Stimulated activated CD4-positive, alpha-beta T cell treated with anti-CD3 and anti-CD28 coated beads, Interleukin-1b, Interleukin-23, amount 100 ng/mL, for 4 hours (primary cell): ENCODE measurements at places on chromosomes 1 and 21.

DNA sequence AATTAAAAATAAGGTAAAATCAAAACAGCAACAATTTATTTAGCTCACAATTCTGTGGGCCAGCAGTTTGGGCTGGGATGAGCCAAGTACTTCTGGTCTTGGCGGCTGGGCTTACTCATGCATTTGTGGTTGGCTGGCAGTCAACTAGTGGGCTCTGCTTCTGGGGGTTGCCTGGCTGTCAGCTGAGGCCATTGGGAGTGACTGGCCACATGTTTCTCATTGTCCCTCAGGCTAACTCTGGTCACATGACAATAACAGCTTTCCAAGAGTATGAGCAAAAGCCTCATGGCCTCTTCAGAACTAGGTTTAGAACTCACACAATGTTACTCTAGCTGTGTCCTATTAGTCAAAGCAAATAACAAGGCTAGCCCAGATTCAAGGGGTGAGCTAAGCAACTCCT, 15.6 kb upstream of the CHIA start:
- no peak for DNase-seq

GRCh38 chr1:174786760-174787159, 213.0 kb upstream of the CACYBP start:
- DNase-seq = no peak

DNA sequence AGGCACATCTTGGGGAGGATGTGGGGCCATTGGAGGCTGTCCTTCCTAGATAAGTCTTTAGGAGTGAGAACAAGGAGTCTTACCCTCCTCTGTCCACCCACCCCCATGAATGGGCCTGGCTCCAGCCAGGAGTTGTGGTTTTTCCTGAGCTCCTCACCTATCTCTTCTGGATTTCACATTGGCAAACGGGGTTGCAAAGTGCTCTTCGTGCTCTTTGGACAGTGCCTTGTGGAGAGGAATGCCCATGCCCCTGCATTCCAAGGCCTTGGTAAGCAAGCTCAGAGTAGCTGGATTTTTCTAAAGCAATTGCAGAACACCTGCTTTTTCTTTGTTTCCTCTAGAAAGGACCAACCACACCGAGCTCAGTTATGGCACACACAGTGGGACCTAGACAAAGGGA, 152.1 kb upstream of the CAMK1G start:
- DNase-seq = no peak

DNA sequence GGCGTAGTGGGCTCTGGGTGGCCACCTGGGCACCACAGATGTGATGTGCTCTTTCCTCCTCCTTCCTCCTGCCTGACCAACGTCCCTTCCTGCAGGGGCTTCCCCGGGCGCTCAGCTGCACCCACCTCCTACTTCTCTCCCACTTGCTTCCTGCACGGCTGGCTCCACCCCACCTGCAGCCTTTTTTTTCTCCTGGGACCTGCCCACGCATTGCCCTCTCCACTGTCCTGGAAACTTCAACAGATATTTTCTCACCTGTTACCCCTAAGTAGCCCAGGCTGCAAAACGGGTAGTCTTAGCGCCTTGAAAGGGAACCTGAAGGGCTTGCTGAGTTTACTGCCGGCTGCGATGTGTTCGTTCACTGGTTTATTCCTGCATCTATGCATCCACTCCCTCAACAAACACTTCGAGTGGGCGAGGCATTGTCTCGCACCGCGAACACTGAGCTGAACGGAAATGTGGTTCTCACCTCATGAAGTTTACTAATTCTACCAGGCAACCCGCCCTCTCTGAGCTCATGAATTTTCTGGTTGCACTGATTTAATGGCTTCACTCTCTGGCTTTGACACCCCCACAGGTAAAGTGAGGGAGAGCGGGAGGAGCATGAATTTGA, 23.6 kb downstream of the ZBTB18 start:
- DNase-seq = peak; percentile 56
